Non-pigmented ciliary epithelial cell (primary cell): ENCODE measurements at places on chromosomes 11 and 22.

GRCh38 chr11:129698212-129698611, 117.4 kb upstream of the TMEM45B start:
- DNase-seq, result no peak

- DNase-seq, result no peak
Observed at GRCh38 chr11:120020486-120020885, 117.4 kb downstream of the TRIM29 start.

GRCh38 chr11:124762105-124762623, at the start of gene ESAM:
TSS of gene ESAM (minus strand) at chr11:124762290. CDS start at chr11:124762154, 136 bp downstream.
- no peak for DNase-seq

DNA sequence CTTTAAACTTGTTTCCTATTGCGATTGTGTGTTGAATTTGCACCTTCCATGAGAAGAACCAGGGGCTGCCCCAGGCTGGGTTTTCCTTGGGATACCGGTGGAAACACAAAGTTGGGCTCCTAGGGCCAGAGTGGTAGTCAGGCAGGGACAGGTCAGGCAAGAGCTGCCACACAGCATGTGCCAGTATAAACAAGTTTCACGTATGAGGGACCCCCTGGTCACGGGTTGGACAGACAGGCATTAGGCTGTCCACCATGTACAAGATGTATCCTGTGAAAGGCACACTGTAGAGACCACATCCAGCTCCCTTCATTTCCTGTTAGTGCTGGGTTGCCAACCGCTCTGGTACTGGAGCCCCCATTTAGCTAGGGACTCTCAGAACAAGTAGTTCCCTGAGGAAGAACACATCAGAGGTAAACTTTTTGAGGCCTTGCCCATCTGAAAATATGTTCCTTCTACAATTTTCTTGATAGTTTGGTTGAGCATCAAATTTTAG, 8.8 kb downstream of the UPB1 start:
- no peak for DNase-seq

- DNase-seq, result no peak
Observed at GRCh38 chr11:24635588-24636290, 138.9 kb downstream of the LUZP2 start.

- no peak for DNase-seq
Observed at GRCh38 chr22:44329179-44329796, 16.5 kb upstream of the SHISAL1 start.

GRCh38 chr22:30650508-30651116, 15.0 kb downstream of the SLC35E4 start:
- DNase-seq, result no peak

DNA sequence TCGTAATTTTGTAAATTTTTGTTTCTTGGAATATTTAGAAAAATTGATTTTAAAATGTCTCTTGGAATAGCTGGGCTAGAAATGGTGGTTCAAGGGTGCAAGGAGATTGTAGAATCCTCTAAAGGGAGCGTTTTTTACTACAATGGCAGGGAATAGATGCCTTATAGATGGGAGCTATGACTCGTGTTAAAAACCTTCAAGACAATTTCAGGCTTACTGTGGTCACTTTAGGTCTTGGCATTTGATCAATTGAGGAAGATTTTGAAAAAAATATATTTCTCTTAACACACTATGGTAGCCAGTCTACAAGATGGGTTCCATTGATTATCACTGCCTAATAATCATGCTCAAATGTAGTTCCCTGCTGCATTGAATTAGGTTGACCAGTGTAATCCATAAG, 25.0 kb downstream of the METTL15 start:
- DNase-seq, result no peak

- no peak for DNase-seq
Observed at GRCh38 chr11:103947546-103947919, 88.9 kb upstream of the DDI1 start.

DNA sequence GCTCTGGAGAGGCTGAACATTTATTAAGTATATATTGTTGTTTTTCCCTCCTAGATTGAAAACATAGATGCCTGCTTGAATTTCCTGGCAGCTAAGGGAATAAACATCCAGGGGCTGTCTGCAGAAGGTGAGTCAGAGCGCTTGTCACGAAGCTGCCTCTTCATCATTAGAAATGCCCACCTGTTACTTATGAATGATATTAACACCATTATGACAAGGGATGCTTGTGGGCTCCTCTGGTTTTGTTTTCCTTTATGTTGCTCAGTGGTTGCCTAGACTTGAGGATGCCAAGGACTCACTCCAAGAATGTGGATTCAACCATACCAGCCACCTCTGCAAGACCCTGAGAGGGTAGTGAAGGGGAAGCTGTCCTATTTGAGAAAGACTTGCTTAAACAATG, 156.2 kb downstream of the NAV2 start:
- no peak for DNase-seq

DNA sequence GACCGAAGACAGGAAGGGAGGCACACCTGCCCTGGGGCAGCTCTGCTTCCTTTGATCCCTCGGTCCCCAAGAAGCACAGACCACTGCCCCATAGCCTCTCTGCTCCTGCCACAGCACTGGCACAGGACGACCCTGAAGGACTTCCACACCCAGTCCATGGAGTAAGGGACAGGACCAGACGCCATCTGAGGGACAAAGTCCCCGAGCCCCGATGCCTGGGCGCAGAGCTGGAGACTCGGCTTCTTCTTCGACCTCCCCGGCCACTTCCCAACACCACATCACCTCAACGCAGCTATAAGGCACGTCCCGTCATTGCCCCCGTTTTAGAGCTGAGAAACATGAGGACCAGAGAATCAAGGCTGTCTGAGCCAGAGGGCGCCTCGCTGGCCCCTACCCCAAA, 310.5 kb downstream of the BRD1 start:
- no peak for DNase-seq

DNA sequence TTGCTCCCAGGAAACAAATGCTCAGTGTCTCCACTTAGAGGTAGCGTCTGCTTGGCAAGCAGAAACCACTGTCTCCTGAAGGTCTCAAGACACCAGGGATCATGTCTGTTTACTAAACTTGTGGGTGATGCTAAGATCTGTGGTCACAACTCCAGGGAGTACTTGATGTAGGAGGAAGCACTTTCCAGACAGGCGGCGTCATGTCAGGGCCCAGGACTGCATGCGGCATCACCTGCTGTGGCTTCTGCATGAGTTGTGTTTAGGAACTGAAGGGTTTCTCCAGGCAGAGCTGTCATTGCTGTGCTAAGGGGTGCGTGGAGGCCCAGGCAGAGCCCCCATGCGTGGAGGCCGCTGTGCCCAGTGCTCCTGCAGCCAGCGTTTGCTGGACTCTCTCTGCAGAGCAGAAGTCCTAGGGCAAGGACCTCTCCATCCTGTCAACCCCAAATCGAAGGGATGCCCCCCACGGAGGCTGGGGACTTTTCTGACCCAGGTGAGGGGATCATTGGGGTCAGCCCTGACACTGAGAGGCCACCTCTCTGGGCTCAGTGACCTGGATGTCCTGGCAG, 8.1 kb upstream of the PANX2 start:
- DNase-seq, result no peak

DNA sequence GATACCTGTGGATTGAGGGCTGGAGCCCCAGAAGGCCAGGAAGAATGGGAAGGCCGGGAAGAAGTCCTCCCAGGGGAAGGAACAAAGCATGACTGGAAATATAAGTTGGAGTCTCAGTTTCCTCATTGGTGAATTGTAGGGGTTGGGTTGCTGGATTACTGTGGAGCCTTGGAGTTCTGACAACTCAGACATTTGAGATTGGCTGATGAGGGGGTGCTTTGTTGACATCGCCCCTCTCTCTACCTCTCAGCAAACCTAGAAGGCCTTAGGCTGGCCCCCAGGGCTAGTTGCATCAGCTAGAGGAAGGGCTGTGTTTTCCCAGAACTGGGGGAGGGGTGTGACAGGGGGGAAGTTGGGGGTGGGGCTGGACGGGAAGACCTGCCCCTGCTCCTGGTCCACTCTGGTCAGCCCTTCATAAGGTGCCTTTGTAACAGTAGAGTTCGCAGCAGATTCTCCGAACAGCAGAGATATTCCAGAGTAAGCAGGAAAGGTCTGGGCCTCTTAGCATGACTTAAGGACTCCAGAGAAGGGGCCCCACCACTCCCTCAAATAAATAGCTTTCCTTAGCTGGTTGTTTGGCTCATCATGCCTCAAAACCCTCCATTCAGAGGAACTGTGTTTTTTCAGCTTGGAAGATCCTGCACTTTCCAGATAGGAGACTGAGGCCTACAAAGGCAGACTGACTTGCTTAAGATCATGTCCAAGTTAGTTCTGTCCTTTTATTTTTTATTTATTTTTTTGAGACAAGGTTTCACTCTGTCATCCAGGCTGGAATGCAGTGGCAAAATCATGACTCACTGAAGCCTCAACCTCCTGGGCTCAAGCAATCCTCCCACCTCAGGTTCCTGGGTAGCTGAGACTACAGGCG, 12.5 kb upstream of the THRSP start:
- no peak for DNase-seq

- no peak for DNase-seq
Observed at GRCh38 chr22:40588726-40589125, 47.8 kb downstream of the MRTFA start.

- no peak for DNase-seq
Observed at GRCh38 chr11:119115484-119116234, 5.7 kb upstream of the HINFP start.

DNA sequence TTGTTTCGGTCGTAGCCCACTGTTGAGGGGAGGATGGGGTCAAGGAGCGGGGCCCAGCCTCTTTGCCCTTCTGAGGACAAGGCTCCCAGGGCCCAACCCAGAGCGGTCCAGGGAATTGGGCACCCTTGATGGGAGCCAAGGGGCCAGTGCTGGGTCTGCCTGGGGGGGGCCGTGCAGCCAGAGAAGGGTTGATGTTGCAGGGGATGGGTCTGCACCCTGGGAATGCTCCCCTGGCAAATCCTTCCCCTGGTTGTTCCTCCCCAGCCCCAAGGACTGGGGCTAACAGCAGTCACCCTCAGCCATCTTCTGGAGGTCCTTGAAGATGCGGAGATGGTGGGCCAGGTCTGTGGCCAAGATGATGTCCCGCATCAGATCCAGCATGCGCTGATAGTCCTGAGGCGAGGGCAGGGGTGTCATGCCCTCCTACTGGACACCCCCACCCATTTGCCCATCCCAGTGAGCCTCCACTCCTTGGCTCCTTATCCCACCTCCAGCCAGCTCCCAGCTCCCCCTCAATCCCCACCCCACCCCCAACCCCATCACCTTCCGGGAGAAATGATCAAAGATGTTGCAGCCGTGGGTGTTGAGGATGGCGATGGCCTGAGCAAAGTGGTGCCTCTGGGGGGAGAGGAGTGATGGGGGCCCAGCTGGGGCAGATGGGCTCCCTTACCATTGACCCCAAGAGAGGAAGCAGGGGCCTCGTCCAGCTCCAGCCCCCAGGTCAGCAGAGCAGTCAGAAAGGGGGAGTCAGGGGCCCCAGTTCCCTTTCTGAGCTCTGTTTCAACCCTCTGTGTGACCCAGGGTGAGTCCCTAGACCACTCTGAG, 95.0 kb downstream of the PDE2A start:
- no peak for DNase-seq

- DNase-seq, result no peak
Observed at GRCh38 chr11:92322225-92322624, 97.6 kb downstream of the FAT3 start.

DNA sequence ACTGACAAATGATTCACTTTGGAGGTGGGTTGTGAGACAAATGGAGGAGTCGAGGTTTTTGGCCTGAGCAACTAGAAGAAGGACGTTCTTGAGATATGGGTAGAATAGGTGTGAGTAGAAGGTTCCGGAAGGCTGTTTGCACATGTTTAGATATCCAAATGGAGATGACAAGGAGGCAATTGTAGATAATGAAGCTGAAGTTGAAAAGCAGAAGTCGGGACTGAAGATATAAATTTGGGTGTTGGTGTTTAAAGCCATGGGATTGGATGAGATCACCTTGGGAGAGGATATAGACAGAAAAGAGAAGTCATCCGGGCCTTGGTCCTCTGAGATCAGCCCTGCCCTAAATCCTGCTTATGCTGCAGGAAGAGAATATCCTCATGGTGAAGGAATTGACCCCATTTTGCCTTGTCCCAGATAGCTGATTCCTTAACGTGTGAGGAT, 75.5 kb upstream of the CD44 start:
- DNase-seq, result no peak

- no peak for DNase-seq
Observed at GRCh38 chr11:17798253-17798652, 63.7 kb downstream of the KCNC1 start.

DNA sequence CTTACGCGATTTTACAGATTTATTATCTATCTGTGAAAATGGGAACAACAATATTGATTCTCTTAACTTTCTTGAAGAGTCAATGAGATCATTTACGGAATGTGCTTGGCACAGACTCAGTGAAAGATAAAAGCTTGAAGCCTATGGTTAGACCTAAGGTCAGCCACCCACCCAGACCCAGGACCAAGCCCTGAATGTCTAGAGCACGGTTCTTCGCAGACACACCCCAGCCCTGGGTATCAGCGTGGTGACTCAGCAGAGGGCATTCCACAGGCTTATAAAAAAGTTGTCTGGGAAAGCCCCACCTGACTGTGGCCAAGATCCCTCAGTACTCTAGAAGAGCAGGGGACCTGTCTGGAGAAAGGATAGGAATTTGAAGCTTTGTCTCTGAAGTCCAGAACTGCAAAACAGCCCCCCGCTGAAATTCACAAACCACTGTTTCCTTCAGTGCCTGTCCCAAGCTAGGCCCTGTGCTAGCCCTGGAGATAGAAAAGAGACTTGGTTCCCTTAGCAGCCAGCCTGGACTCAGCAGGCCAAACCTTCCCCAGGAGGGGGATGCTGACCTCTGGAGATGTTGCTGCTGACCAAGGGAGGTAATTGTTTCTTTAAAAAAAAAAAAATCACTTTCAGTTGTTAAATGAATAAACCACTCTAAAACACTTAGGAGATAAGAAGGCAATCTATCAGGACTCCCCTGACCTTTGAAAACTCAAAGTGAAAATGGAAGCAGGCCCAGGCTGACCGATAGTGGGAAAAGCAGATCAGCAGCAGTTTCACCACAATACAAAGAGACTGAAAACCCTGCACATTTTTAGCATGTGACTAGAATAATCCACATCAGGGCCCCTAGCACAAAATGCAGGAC, 114.0 kb downstream of the ABTB2 start:
- peak; percentile 51 for DNase-seq

GRCh38 chr22:41568811-41569210, 8.0 kb downstream of the CSDC2 start:
- no peak for DNase-seq
